ENCODE measurements at places on chromosomes 16 and 17. TPM values are rescaled to one million over a fixed set of nuclear protein-coding genes. Genes with fewer than 3 reads are reported as not detected.

The IRX6 gene
- total RNA-seq, result not detected

The SMIM22 gene
- not detected for total RNA-seq

The SHCBP1 gene
- total RNA-seq, result 8.9 TPM

The FAM20A gene
- total RNA-seq, result 5.2 TPM

The CLEC10A gene
- 1.6 TPM for total RNA-seq

The SOX8 gene
- 26.1 TPM for total RNA-seq

The WFDC1 gene
- 1.6 TPM for total RNA-seq

The OR3A3 gene
- not detected for total RNA-seq

The DOC2B gene
- 2.1 TPM for total RNA-seq

The LPCAT2 gene
- total RNA-seq, result 24.5 TPM

The CA4 gene
- total RNA-seq, result 4.2 TPM

The MPRIP gene
- 79.3 TPM for total RNA-seq

The KCNJ18 gene
- total RNA-seq, result not detected

The RRAD gene
- 19.3 TPM for total RNA-seq

The ABCA10 gene
- total RNA-seq, result 17.7 TPM

The NPIPB8 gene
- not detected for total RNA-seq

The KRTAP9-2 gene
- not detected for total RNA-seq

The CFAP97D1 gene
- not detected for total RNA-seq

The CLDN6 gene
- total RNA-seq, result not detected

The GAST gene
- not detected for total RNA-seq

The ARHGAP44 gene
- total RNA-seq, result 3.7 TPM

The MT1G gene
- not detected for total RNA-seq

The SLC16A13 gene
- under 0.01 TPM for total RNA-seq

The CARD14 gene
- 0.52 TPM for total RNA-seq

The DYNLRB2 gene
- total RNA-seq, result 2.1 TPM

The KCTD11 gene
- total RNA-seq, result 4.2 TPM

The PPP1R1B gene
- 3.1 TPM for total RNA-seq

The CBFA2T3 gene
- 2.1 TPM for total RNA-seq

The HS3ST4 gene
- not detected for total RNA-seq

The BHLHA9 gene
- not detected for total RNA-seq

The CAVIN1 gene
- total RNA-seq, result 238 TPM

The ATP2A3 gene
- total RNA-seq, result 3.7 TPM

The FBXO39 gene
- under 0.01 TPM for total RNA-seq

The SEC14L1 gene
- 83.5 TPM for total RNA-seq

The SOX15 gene
- total RNA-seq, result not detected

The NPIPA5 gene
- 4.2 TPM for total RNA-seq

The KRT36 gene
- total RNA-seq, result not detected

The PLD6 gene
- total RNA-seq, result 4.2 TPM

The C16orf90 gene
- total RNA-seq, result not detected

The ZNF785 gene
- total RNA-seq, result 10.4 TPM

The MEIOB gene
- total RNA-seq, result under 0.01 TPM

The ADAD2 gene
- not detected for total RNA-seq

The MAPT gene
- 4.7 TPM for total RNA-seq

The SPAG7 gene
- 51.7 TPM for total RNA-seq

The NOTUM gene
- 0.52 TPM for total RNA-seq

The PIPOX gene
- total RNA-seq, result 1.0 TPM

The RGS11 gene
- total RNA-seq, result 0.52 TPM
